Heart left ventricle (tissue), 16 donors: ENCODE measurements at places on chromosomes 16 and 17. TPM values are rescaled to one million over a fixed set of nuclear protein-coding genes. Genes with fewer than 3 reads are reported as not detected.

- H3K27me3 ChIP-seq: no peaks in the 10 kb centered on the region
- H3K36me3 ChIP-seq: no peaks in the 10 kb centered on the region
- peak overlapping the region; percentile 87 for H3K27ac ChIP-seq
These were observed 217.8 kb upstream of the GSE1 start for GRCh38 chr16:85395207-85395912.

GRCh38 chr17:70717042-70717441, 547.7 kb downstream of the KCNJ2 start:
- H3K27me3 ChIP-seq: no peaks in the 10 kb centered on the region
- H3K36me3 ChIP-seq: no peaks in the 10 kb centered on the region
- no peak for DNase-seq
- H3K27ac ChIP-seq: no peak overlapping the region
- H3K4me3 ChIP-seq: no peak overlapping the region

GRCh38 chr16:11774065-11774626, 22.9 kb downstream of the ZC3H7A start:
- H3K4me3 ChIP-seq: no peak overlapping the region
- no peaks in the 10 kb centered on the region for H3K27me3 ChIP-seq
- H3K27ac ChIP-seq: no peak overlapping the region
- no peak for DNase-seq
- no peaks in the 10 kb centered on the region for H3K4me1 ChIP-seq
- H3K36me3 ChIP-seq: peaks cover 95% of the 10 kb centered on the region

DNA sequence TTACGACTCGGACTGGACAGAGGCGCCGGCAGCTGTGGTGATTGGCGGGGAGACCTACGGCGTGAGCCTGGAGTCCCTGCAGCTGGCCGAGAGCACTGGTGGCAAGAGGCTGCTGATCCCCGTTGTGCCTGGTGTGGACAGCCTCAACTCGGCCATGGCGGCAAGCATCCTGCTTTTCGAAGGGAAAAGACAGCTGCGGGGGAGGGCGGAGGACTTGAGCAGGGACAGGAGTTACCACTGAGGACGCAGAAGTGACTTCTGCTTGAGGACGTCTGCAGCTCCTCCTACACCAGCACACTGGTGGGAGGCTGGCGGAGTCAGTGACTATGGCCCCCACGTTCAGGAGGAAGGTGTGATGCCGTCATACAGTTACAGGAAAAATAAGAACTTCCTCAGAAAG, 9.7 kb downstream of the MRM3 start:
- no peak for DNase-seq
- H3K27me3 ChIP-seq: no peaks in the 10 kb centered on the region
- peaks cover 42% of the 10 kb centered on the region for H3K36me3 ChIP-seq
- H3K4me3 ChIP-seq: no peak overlapping the region
- peak overlapping the region; percentile 3 for H3K27ac ChIP-seq

GRCh38 chr16:15752717-15753488, 102.9 kb downstream of the NDE1 start:
- no peak for DNase-seq
- no peak overlapping the region for H3K27ac ChIP-seq
- H3K4me3 ChIP-seq: no peak overlapping the region
- no peaks in the 10 kb centered on the region for H3K4me1 ChIP-seq
- H3K27me3 ChIP-seq: no peaks in the 10 kb centered on the region

Gene CCDC78
- polyA plus RNA-seq: 0.60 TPM

Gene CLEC18A
- polyA plus RNA-seq: 0.10 TPM
